CD4-positive, alpha-beta T cell treated with Interleukin-12 subunit alpha and Interleukin-12 subunit beta, for 1 hour (primary cell): ENCODE measurements at places on chromosomes 2 and 18.

DNA sequence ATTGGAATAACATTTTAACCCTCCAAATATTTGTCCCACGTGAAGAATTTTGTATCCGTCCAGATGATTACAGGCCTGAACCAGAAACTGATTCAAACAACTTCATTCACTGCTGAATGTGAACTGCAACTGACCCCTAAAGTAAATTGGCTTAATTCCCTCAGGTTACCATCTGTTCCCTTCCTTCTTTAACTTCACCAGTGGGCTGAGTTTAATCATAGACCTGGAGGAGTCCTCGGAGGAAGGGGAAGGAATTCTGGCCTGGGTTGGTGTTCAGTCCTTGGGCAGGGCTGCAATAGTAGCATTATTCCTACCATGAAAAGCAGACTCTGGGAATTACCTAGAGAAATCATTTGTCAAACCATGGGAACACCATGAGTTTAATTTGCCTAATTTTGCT, 207.4 kb downstream of the TMEM247 start:
- no peak for DNase-seq

GRCh38 chr2:84472856-84473565, 13.9 kb upstream of the SUCLG1 start:
- no peak for DNase-seq

DNA sequence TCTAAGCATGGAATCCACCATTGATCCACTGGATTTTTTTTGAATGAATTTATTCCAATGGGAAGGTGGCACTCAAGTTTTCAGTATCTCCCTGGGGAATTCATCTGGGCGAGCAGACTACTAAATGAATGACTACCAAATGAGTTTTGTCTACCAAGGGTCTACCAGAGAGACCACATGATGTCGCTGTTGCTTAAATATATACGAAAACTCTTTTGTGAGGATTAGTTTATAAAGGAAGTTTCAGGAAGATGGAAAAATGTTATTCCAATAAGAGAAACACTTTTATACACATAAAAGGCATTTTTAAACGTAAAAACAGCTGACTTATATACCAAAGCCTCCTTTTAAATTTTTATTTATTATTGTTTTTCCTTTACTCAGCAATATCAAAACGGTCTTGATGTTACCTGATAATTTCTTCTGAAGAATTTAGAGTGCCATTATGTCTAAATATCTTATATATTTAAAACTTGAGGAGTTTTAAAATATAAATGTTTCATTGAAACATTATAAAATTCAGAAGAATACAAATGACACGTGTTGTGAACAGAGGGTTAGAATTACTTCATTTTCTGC, 139.7 kb downstream of the HRH4 start:
- DNase-seq: peak; percentile 10

- no peak for DNase-seq
Measured at GRCh38 chr2:103179798-103180197, 418.0 kb downstream of the TMEM182 start.

DNA sequence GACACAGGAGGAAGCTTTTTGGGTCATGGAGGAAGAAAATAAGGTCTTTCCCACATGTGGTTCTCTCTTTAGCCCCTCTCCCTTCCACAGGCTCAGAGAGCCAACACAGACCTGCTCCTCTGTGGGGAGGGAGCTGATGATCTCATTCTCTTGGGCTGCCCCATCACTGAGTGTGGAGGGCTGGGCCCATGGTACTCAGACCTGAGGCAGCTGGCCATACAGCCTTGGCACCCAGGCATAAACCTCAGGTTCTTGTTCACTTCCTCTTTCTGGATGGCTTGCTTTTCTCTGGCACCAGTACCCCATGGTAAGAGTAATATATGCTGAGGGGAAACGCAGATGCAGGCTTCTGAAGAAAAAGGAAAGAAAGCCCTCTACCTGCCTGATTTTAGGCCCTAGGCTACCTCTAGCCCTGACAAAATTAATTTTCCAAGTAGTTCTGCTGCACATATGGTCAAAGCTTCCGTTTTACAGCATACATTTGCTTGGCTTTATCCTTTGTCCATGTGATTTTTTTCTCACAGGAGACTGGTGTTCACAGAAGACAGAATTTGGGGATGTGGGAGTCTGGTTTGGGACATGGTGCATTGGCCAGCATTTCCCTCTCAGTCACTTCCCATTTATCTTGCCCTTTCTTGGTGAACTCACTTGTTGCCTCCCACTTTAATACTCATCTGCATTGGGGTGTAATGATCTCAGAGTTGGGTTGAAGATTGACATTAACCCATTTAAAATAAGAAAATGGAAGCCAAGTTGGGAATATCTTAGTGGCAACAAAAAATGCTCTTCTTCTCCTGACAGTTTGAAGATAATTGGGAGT, 11.1 kb downstream of the DHRS9 start:
- peak; percentile 5 for DNase-seq

GRCh38 chr2:42183775-42184174, 14.6 kb downstream of the EML4 start:
- DNase-seq: peak; percentile 38

DNA sequence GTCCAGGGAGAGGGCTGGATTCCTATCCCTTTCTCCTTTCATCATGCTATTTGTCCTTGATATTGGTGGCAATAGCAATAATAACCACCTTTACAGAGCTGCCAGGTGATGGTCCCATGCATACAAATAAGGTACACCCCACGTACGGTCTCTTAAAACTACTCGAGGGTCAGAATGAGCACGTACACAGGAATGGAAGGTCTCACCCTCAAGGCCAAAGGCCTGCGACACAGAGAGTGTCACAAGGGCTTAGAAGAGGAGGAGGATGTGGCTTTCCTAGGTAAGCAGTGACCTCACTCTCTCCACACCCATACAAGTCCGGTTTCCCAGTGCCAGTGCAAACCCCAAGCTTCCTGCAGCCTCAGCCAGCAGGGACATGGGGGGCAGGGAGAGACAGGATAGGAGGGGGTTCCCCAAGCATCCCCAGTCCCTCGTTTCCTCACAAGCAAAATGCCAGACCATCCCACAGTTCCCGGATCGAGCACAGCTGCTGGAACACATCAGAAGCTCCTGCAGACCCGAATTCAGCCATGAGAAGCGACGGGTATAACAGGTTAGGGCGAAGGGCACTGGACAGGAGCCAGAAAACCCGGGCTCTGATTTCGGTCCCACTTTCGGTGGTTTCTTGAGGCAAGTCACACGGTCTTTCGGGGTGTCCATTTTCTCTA, 49.2 kb downstream of the PLB1 start:
- DNase-seq: peak; percentile 27

DNA sequence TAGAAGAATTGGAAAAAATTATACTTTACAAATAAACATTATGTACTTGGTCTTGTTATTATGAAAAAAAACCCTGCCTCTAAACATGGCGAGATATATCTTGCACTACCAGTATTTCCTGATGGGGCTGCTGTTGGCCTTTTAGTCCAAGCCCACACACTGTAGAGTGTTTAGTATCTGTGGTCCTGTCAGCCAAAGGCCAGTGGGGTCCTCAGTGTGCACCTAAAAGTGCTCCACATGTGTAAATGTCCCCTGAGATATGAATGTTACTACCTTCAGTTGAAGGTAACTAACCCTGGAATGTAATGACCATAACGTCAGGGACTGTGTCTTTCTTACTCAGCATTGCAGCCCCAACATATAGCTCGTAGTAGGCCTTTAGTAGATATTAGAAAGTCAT, 71.1 kb upstream of the HK2 start:
- no peak for DNase-seq

GRCh38 chr2:145277922-145278321, 758.0 kb upstream of the ZEB2 start:
- no peak for DNase-seq

- no peak for DNase-seq
Measured at GRCh38 chr2:112474844-112475486, 7.0 kb upstream of the TTL start.

GRCh38 chr18:63511285-63511684, 30.9 kb upstream of the SERPINB12 start:
- no peak for DNase-seq

DNA sequence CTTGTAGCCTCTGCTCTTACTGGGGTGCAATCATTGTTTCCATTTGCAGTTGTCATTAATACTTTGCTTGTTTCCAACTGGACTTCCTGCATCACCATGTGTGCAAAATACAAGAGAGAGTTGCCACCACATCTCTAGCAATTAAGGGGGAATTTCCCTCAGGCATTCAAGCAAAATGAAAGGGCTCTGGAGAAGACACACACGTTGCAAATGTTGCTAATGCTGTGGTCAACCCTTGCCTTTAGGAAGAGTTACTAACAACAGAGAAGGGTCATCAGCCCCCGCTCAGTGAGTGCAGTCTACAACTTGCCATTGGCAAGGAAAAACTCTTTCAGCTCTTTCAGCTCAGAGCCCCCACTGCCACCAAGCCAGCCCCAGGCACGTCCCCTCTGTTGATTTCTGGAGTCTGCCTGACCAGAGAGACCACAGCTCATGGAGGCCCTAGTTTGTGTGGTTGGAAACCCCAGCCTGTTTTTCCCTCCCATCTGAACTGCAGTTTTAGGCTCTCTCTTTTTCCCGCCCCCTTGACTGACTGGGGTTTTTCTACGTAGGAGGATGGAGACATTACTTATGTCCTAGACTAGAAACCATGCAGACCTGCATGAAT, 25.9 kb upstream of the GPR45 start:
- DNase-seq: no peak

DNA sequence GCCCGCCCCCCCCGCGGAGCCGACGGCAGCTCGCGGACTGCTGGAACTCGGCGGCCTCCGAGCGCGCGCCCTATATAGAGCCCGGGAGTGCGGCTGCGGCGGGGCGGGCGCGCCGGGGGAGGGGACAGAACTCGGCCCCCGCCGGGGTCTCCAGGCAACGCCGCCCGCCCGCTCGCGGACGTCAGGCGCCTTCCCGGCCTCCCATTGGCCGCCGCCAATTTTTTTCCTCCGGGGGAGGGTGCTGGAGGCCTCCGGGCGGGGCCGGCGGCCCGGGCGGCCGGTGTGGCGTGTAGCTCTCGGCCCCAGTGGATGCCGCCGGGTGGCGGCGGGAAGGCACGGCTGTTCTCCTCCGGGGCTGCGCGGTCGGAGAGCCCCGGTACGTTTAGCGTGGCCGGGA, at the start of gene ZFP36L2:
ZFP36L2 (minus strand) TSS at position 49 of the 397 bp plus-strand sequence. CDS start 291 bp downstream, outside the sequence.
- DNase-seq: peak; percentile 97

DNA sequence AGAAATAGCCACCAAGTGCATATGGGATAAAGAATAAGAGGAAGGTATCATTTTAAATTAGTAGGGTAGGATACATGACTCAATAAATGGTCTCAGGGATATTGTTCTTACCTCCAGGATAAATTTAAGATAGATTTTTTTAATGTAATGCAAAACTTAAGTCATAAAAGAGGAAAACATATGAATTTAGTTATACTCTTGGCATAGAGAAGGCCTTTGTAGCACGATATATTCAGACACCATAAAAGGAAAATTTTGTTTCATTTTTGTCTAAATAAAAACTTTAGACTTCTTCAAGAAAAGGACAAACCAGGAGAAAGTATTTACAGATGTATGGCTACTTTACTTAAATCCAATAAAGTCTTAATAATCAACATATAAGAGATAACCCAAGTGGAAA, 78.5 kb upstream of the CAB39 start:
- DNase-seq: no peak

GRCh38 chr2:72934683-72935610, 17.6 kb downstream of the EMX1 start:
- no peak for DNase-seq

DNA sequence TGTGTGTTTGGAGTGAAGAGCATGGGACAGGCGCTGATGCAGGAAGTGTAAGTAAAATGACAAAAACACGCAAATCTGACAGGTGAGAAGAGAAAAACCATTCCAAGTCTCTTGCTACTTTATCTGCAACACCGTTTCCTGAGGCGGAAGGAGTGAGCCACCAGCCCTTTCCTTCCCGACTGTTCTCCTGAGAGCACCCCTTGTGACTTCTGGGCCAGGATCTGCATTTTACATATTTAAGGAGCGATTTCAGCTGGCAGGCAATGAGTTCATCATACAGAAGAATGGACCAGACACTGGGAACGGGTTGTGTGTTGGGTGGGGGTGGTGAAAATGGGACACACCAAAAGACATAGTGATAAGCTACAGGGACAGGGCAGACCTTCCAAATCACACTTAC, 277.3 kb downstream of the TGIF1 start:
- DNase-seq: no peak

GRCh38 chr2:60352491-60353405, 200.7 kb downstream of the BCL11A start:
- no peak for DNase-seq

- no peak for DNase-seq
Measured at GRCh38 chr2:231222318-231223000, 24.0 kb downstream of the ARMC9 start.

- DNase-seq: no peak
Measured at GRCh38 chr2:144201126-144201525, 318.8 kb downstream of the ZEB2 start.

DNA sequence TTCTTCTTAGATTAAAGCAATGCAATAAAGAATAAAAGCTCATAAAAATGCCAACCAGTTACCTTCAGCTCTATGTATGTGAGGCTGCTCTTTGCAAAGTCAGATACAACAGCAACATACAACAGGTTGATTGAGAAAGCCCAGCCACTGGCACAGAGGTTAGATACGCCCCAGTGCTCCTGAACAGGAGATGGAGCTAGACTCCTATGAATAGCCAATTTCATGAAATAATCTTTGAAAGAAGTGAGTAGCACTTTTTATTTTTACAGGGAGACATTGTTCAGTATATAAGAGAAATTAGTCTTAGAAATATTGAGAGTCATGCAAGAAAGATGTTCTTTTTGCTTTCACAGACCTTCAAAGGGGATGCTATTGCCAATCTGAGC, 362.4 kb upstream of the MEX3C start:
- no peak for DNase-seq

DNA sequence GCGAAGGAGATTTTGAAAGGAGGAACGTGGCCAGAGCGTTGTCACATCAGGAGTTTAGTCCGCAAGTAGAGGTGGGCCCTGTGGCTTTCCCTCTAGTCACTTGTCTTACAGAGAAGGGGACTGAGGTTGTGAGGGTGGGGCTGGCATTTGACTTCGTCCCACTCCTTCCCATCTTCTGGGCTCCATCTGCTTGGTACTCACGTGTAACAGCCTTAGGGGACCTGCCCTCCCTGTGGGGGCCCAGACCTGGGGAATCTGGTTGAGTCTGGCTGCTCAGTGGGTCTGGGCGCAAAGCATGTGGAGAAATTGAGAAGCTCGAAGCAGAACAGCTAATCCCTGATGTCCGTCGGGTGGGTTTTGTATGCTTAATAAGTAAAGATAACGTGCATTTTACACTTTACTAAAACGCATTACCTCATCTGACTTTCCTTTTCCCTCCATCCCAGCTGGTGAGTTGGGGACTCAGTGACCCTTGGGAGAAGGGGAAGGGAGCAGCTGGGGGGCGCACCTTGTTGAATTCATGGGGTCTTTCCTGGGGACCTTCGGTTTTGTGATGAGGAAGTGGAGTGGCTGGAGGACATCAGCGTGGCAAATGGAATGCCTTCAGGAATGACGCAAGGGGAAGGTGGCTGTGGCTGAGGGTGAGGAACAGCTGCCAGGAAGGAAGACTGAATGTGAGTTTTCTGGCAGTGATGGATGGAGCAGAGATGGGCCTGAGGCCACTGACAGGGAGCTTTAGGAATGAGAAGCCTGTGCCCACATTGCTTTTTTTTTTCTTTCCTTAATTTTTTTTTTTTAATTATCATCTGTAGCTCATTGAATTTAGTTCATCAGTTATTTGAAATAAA, 44.8 kb downstream of the ASAP2 start:
- DNase-seq: no peak
